ENCODE measurements at places on chromosomes 2 and 18. TPM values are rescaled to one million over a fixed set of nuclear protein-coding genes. Genes with fewer than 3 reads are reported as not detected.

Gene SAG
- not detected for total RNA-seq

Gene POU3F3
- not detected for total RNA-seq

Gene IL18R1
- 0.33 TPM for total RNA-seq

Gene CPSF3
- total RNA-seq: 110 TPM

Gene GPR55
- total RNA-seq: not detected

Gene REG1B
- not detected for total RNA-seq

Gene VWC2L
- total RNA-seq: under 0.01 TPM

Gene B4GALT6
- total RNA-seq: 6.6 TPM

Gene TMEM37
- total RNA-seq: not detected

Gene GALNT13
- 0.87 TPM for total RNA-seq

Gene TXNDC2
- 0.22 TPM for total RNA-seq

Gene TCF23
- not detected for total RNA-seq

Gene PSMA8
- not detected for total RNA-seq

Gene CPO
- 0.12 TPM for total RNA-seq

Gene REEP1
- total RNA-seq: 0.11 TPM

Gene PLEKHH2
- total RNA-seq: 11.7 TPM

Gene TMEM214
- 38.7 TPM for total RNA-seq

Gene RPE
- total RNA-seq: 117 TPM

Gene RAPGEF4
- 1.00 TPM for total RNA-seq

Gene GKN2
- total RNA-seq: not detected

Gene OXER1
- not detected for total RNA-seq

Gene FOSL2
- 33.3 TPM for total RNA-seq

Gene PDCD1
- not detected for total RNA-seq

Gene EN1
- under 0.01 TPM for total RNA-seq

Gene MPP4
- total RNA-seq: 2.0 TPM

Gene MRPL53
- total RNA-seq: 26.2 TPM

All from uterine smooth muscle cell (primary cell).